ENCODE measurements at places on chromosomes 7 and 10. TPM values are rescaled to one million over a fixed set of nuclear protein-coding genes. Genes with fewer than 3 reads are reported as not detected.

Gene TRPV5
- total RNA-seq, result not detected

Gene TSPAN15
- total RNA-seq, result 10.9 TPM

Gene PIP
- total RNA-seq, result not detected

Gene FKBP6
- not detected for total RNA-seq

Gene LRCH4
- 11.0 TPM for total RNA-seq

Gene VIPR2
- 0.30 TPM for total RNA-seq

Gene POP7
- 50.1 TPM for total RNA-seq

Gene GALNT17
- 3.1 TPM for total RNA-seq

Gene SCART1
- total RNA-seq, result 1.2 TPM

Gene SAMD8
- 32.9 TPM for total RNA-seq

Gene MRLN
- total RNA-seq, result not detected

Gene CYP2C19
- total RNA-seq, result not detected

Gene CAV2
- 112 TPM for total RNA-seq

Gene OR6V1
- not detected for total RNA-seq

Gene LIPF
- not detected for total RNA-seq

Gene AOC1
- not detected for total RNA-seq

Gene C10orf143
- total RNA-seq, result not detected

Gene SFTPA2
- total RNA-seq, result not detected

Gene C7orf33
- not detected for total RNA-seq

Gene STEAP1
- 3.8 TPM for total RNA-seq

Gene KIF11
- total RNA-seq, result 40.2 TPM

Gene GIMAP5
- not detected for total RNA-seq

Gene DPYSL4
- 1.5 TPM for total RNA-seq

Gene STK31
- total RNA-seq, result 3.1 TPM

Gene SPDYE16
- not detected for total RNA-seq

Gene ASAH2
- total RNA-seq, result 5.7 TPM

Gene SPDYE2
- not detected for total RNA-seq

Gene SLC16A9
- total RNA-seq, result 5.7 TPM

Gene WDR86
- total RNA-seq, result not detected

Gene NPSR1
- not detected for total RNA-seq

Gene OR9A2
- total RNA-seq, result not detected

Gene TMEM139
- total RNA-seq, result 4.0 TPM

Gene ANKRD7
- total RNA-seq, result 0.64 TPM

Gene CSGALNACT2
- total RNA-seq, result 10.9 TPM

Gene RBM20
- total RNA-seq, result 2.3 TPM

Gene GAD2
- not detected for total RNA-seq

Gene HECW1
- total RNA-seq, result 24.7 TPM

Gene NME8
- total RNA-seq, result not detected

Gene UCN3
- not detected for total RNA-seq

Gene TET1
- total RNA-seq, result 2.8 TPM

Gene CLDN3
- total RNA-seq, result 1.7 TPM

Gene TMED4
- total RNA-seq, result 129 TPM

Gene FAM25A
- not detected for total RNA-seq

Gene CACNB2
- total RNA-seq, result 2.5 TPM

Gene TMEM229A
- not detected for total RNA-seq

Gene CLCN1
- not detected for total RNA-seq

Gene EBF3
- not detected for total RNA-seq

Gene DRGX
- not detected for total RNA-seq

Gene CRPPA
- 0.38 TPM for total RNA-seq

Gene TBL2
- 70.5 TPM for total RNA-seq

Gene CUZD1
- 1.6 TPM for total RNA-seq

Gene NCOA4
- 101 TPM for total RNA-seq

Gene C10orf62
- total RNA-seq, result 0.12 TPM

Gene PRR15
- total RNA-seq, result not detected

Gene WIPF3
- total RNA-seq, result 0.07 TPM

Gene ALOX5
- total RNA-seq, result not detected

Data from NCI-H460 (cell line).